Peyer's patch (tissue), 4 donors: ENCODE measurements at places on chromosomes 2 and 18. TPM values are rescaled to one million over a fixed set of nuclear protein-coding genes. Genes with fewer than 3 reads are reported as not detected.

DNA sequence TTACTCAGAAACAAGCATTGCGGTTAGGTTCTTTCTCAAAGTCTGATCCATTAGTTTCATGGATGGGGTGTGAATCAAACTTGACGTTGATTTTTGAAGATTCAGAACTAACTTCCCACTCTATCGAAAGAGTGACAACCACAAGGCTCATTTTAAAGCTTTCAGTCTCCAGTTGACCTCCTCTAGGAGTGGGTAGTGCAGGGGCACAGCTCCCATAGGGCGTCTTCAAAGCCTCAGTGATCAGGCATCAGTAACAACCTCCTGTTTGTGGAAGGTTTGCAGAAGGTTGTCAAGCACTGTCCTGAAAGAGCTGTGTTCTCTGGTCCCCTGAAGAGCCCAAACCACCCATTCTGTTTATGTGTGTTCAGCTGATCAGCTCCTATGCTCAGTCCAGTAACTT lies 10.2 kb downstream of the MTCL1 start:
- DNase-seq = no peak

- DNase-seq = no peak
Observed at GRCh38 chr2:10550206-10551001, 102.3 kb upstream of the ODC1 start.

DNA sequence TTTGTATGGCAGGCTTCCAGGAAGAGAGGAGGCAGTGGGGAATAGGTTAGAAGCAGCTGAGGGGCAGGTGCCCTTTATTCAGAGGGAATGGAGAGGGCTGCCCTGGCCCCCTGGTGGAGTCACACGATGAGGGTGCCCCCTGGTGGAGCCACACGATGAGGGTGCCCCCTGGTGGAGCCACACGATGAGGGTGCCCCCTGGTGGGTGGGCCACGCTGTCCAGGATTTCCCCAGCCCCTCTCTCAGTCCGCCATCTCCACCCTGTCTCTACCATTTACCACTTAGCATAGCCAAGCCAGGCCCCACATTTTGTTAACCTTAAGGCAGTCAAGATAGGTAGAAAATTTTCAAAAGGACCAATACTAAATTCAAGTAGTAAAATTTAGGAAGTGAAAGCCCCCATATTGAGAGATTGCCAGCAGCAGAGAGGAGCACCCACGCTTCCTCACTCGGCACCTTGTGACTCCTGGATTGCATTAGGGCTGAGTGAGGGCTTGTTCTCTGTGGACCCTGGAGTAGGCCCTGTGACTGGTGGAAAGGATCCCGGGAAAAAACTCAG lies 10.4 kb upstream of the FAM228A start:
- DNase-seq = no peak

CDH20 gene
- total RNA-seq = 2.5 TPM

- no peak for DNase-seq
Observed at GRCh38 chr2:65388596-65389390, 43.6 kb downstream of the SPRED2 start.

DNA sequence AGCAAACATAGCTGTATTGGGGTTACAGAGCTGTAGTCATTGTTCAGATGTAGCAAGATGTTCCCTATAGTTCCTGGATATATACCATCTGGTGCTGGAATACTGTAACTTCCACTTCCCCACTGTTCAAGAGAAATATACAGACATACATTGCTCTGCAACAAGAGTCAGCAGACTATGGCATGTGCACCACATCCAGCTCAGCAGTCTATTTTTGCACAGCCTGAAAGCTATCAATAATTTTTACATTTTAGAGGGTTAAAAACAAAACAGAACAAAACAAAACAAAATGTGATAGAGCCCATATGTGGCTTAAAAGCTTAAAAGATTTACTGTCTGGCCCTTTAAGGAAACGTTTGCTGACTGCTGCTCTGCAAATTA lies 31.8 kb upstream of the VIT start:
- DNase-seq = no peak

OTX1 gene
- total RNA-seq = not detected

ZEB2 gene
- 149 TPM for total RNA-seq

DNA sequence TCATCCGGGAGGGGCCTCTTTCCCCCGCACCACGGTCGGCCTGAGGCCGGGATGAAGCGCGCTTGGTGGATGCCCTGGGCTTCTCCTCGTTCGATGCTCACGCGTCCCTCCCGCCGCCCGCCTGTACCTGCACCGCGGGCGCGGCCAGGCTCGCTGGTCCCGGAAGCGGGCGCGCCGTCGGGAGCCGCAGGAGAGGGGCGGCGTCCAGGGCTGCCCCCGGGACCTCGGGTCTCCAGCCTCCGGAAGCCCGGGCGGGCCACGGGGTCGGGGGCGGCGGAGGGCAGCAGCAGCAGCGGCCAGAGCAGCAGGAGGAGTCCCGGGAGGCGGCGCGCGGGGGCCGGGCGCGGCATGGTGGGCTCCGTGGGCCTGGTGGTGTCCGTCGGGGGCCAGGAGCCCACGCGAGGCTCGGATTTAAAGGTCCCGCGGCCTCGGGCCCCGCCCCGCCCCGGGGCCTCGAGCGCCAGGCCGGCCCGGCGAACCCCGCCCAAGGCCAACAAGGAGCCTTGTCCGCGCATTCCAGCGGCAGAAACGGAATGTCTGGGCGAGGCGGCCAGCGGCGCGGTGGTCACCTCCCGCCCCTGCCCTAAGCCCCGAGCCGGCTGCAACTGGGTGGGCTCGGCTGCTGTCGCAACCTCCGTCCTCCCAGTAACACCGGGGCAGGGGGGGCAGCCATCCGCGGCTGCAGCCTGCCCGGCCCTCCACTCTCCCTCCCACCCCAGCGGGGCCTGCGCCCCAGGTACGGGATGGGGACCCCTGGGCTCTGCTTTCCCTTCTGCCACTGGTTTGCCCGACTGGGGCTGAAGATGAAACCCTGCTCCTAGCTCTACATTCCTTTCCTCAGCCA lies at the start of gene MATN3:
Gene MATN3, minus strand, starts transcription at position 387 of the 844 bp plus-strand sequence. Its CDS starts 37 bp downstream, at position 350.
- DNase-seq = no peak

DNA sequence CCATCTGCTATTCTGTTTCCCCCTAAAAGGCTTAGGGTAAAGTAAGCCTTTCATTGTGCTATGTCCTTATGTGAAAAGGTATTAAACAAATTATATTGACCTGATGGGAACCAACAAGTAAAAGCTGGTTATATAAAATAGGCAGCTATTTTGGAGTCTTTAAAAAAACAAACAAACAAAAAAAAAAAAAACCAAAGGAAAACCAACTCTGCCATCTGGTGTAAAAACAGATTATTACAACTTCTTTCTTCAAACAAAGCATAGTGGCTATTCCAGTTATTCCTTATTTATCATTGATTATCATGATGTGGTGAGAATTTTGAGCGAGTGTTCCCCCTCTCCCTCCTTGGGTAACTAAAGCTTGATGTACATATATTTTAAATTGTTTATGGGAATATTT lies 122.3 kb upstream of the FHL2 start:
- no peak for DNase-seq

DNA sequence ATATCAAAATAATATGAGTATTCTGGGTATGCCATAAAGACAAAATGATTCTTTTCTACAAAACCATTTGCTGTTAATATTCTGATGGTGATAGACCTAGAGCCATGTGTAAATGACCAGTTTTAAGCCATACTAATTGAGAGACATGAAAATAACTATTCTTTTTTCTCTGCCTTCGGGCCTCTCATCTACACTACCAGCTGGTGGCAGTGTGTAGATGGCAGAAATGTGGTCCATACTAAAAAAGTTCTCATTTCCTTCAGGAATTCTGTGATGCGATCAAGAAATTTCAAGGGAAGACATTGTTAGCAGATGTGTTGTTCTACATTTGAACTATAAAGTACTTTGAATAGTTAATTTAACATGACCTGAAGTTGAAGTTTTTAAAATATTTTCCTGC lies 485.2 kb downstream of the TRIB2 start:
- no peak for DNase-seq

ARHGAP25 gene
- total RNA-seq = 5.3 TPM

- DNase-seq = peak; percentile 68
Observed at GRCh38 chr2:129812071-129812470, 167.4 kb upstream of the RAB6C start.
